D721Med (cell line): ENCODE measurements at places on chromosomes 11 and 22.

- no peak for DNase-seq
Measured at GRCh38 chr11:12375720-12376119, 1.7 kb upstream of the PARVA start.

DNA sequence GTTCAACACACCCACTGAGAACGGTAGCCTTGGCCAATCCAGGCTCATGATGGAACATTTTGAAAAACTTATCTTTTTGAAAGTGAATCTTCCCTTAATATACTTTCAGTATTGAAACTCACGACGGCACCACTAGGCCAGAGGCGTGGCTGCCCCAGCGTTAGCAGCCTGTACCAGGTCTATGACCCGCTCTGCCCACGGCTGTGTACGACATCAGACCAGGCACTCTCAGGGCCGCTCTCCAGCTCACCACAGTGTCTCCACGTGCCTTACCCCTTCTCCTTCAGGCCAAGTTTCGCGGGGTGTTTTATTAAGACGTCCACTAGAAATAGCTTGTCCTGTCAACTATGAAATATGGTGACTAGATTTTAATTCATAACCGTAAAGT lies 31.2 kb downstream of the ALG12 start:
- DNase-seq: no peak

DNA sequence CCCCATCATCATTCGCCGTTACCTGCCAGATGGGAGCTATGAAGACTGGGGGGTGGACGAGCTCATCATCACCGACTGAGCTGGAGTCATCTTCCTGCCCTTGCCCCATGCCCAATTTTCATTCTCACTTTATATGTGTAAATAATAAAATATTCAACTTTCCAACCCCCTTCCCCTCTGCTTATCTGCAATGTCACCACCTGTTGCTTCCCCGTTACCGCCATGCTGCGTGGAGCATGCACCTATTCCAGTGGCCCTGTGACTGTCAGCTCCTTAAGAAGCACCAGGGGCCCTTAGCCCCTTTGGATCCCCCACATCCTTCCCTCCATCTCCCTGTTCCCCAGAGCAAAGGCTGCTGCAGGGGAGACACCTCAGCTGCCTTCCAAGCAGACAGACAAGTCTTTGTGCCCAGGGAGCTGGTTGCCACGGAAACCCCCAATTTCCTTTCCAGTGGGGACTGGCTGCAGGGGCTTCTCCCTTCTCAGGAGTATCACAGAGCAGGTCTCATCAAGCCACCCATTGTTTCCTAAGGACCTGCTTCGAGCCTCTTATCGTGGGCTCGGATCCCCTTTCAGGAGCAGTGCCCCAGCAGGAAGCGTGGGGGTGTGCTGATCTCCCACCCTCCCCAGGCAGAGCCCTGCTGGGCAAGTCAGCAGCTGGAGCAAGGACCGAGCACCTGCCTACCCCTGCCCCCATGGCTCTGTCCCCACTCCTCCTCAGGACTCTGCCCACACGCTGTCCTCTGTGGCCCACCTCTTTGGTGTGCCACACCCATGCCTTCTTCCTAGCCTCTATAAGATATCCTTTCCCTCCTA lies 14.3 kb downstream of the POLR2F start:
- no peak for DNase-seq

GRCh38 chr11:12221051-12221535 lies 110.7 kb downstream of the MICAL2 start:
- peak; percentile 87 for DNase-seq

DNA sequence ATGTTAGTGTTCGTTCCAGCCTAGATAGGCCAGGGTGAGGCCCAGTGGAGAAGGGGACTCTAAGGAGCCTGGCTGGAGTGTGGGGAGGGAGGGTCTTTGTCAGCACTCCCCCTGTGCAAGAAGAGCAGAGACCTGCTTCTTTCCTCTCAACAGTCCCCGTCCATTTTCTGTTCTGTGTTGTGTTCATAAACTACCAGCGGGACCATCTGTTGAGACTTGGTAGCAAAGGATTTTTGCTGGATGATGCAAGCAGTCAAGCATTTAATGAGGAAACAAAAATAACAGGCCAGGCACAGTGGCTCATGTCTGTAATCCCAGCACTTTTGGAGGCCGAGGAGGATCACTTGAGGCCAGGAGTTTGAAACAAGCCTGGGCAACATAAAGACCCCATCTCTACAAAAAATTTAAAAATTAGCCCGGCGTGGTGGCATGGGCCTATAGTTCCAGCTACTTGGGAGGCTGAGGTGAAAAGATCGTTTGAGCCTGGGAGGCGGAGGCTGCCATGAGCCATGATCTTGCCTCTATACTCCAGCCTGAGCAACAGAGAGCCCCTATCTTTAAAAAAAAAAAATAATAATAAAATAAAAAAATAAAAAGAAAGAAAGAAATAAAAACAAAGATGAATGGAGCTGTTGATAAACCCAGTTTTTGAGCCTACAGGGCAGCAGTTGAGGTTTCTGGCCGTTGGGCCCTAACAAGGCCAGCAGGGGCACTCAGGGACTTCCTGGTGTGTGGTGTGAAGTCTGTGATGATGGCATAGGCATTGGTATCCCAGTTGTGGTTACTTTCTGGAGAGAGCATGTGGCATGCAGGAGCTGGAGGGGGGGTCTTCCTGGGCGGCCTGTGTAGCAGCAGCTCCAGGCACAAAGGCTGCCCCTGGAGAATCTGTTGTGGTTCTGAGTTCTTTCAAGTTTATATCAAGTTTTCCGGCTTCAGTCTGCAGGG lies 1.7 kb upstream of the TXNRD2 start:
- no peak for DNase-seq

DNA sequence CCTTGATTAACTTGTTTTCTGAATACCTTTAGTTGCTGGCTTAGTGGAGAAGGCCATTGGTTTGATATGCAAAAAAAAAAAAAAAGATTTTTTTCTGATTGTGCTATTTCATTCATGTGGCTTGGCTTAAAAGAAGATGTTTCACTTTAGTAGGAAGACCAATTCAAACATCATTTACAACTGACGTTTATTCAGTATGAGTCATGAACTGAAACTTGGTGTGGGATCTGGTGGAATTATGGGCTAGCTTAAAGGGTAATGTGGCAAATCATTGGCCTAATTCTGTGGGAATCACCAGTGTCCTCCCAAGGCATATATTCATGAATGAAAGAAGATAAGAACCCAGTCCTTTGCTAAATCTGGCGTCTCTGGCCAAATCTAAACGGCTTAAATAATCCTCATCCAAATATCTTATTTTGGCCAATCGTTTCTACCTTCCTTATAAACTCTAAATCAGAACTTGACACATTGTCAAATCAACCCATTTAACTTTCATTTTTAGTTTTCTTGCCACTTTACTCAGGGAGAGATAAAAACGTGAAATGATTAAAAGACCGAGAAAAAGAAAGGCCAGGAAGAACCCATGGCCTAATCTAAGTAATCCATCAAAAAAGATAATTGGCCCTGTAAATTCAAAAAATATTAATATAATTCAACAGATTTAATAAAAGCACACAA lies 77.0 kb downstream of the DDIAS start:
- DNase-seq: no peak

- no peak for DNase-seq
Measured at GRCh38 chr11:74434528-74434927, 32.8 kb downstream of the KCNE3 start.
